ENCODE measurements at places on chromosomes 6 and 20.

- DNase-seq: no peak
These were observed 203.5 kb downstream of the KCNQ5 start for GRCh38 chr6:72825315-72825911.

GRCh38 chr20:45377269-45377668 lies 856 bp downstream of the TP53TG5 start:
- DNase-seq: no peak

DNA sequence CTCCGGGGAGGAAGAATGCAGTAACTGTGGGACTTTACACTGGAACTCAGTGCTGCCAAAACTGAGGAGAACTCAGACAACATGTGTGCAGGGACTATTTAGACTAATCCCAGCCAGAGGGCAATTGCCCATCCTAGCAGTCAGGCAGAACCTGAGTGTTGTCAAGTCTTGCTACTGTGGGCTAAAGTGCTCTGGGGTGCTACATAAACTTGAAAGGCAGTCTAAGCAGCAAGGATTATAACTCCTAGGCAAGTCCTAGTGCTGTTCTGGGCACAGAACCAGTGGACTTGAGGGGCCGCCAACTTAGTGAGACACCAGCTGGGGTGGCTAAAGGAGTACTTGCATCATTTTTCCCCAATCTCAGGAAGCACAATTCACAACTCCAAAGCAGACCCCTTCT lies 363.8 kb upstream of the PTCHD4 start:
- no peak for DNase-seq

- DNase-seq: no peak
These were observed 310.7 kb downstream of the ESR1 start for GRCh38 chr6:152118224-152118623.

GRCh38 chr20:36957875-36958667 lies 6.6 kb upstream of the SAMHD1 start:
- DNase-seq: peak; percentile 56

GRCh38 chr20:11168026-11168425 lies 494.2 kb upstream of the JAG1 start:
- no peak for DNase-seq

DNA sequence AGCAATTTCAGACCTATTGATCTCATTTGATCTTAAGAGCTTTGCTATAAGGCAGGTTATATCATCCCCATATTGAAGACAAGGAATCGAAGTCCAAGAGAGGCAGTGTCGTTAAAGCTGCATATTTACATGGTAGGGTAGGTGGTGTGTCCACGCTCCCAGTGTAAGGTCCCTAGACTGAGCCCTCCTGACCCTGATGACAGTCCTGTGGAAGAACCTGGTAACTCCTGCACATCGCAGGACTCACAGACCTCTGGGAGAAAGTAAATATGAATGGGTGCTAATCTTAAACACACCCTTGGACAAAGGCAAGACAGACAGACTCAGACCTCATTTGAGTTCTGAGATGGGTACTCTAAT lies 602 bp upstream of the HLA-DPB1 start:
- DNase-seq: no peak

- peak; percentile 25 for DNase-seq
These were observed 158.8 kb downstream of the CDK19 start for GRCh38 chr6:110656492-110656891.

GRCh38 chr20:6238421-6238820 lies 115.6 kb upstream of the FERMT1 start:
- DNase-seq: no peak

- no peak for DNase-seq
These were observed 19.8 kb upstream of the SIM1 start for GRCh38 chr6:100484474-100484873.

DNA sequence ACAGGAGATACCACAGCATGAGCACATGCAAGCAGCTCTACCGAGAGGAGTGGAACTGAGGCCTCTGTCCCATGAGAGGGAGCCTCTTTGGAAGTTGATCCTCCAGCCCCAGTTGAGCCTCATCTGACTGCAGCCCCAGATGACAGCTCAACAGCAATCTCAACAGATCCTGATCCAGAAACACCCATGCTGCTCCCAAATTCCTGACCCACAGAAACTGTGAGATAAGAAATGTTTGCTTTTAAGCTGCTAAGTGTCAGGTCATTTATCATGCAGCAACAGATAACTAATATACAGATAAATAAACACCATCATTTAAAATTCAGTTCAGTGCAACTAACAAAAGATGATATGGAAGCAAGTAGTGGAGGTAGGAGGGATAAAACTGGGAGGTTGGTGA lies 4.8 kb upstream of the ARFGEF2 start:
- DNase-seq: no peak

- no peak for DNase-seq
These were observed 19.0 kb downstream of the CTCFL start for GRCh38 chr20:57505979-57506378.

DNA sequence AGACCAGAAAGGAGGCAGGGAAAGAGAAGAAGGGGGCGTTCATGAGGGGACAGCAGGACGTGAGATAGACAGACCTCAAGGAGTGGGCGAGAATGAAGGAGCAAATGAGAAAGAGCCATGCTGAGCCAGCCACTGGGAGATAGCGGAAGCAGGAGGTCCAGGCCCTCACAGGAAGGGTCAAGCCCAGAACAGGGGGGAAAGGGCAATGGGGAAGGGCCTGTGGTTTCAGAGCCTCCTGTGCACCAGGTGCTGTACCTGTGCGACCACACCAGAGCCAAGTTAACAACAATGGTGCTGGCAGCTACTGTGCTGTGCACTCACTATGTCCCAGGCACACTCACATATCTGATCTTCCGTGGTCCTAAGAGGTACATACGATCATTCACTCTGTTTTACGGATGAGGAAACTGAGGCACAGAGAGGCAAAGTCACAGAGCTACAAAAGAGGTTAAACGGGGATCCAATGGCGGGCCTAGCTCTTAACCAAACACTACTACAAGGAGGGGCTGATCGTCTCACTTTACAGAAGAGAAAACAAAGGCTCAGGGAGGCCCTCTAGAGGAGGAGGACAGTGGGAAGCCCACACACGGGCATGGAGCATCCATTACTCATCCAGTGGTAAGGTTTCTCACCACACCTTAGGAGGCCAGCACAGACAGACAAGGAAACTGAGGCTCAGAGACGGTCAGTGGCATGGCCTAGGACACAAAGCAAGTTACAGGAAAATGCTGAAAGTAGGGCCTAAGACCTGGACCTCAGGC lies 129.1 kb downstream of the PREX1 start:
- no peak for DNase-seq

GRCh38 chr20:50734730-50735679 lies 3.6 kb downstream of the PARD6B start:
- no peak for DNase-seq

GRCh38 chr20:11807054-11808048 lies 110.3 kb upstream of the BTBD3 start:
- no peak for DNase-seq

GRCh38 chr6:144361016-144361415 lies 75.9 kb downstream of the UTRN start:
- DNase-seq: no peak

GRCh38 chr20:53838311-53838868 lies 232.0 kb downstream of the BCAS1 start:
- DNase-seq: peak; percentile 92

DNA sequence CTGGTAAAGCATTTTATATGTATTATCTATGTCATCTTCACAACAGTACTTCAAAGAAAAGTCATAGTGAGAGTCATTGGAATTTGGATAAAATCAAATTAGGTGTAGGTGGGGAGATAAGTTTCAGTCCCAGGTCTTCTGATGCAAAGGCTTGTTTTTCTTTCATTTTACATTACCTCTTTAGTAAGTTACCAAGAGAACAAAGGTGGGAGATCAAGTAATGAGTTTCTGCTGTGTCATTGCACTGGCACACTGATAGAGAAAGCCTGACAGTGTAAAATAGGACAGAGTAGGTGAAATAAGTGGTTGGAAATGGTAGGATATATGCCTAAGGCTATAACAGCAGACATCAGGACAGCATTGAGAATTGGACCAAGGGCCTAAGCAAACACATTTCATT lies 250.4 kb downstream of the NKAIN2 start:
- no peak for DNase-seq

DNA sequence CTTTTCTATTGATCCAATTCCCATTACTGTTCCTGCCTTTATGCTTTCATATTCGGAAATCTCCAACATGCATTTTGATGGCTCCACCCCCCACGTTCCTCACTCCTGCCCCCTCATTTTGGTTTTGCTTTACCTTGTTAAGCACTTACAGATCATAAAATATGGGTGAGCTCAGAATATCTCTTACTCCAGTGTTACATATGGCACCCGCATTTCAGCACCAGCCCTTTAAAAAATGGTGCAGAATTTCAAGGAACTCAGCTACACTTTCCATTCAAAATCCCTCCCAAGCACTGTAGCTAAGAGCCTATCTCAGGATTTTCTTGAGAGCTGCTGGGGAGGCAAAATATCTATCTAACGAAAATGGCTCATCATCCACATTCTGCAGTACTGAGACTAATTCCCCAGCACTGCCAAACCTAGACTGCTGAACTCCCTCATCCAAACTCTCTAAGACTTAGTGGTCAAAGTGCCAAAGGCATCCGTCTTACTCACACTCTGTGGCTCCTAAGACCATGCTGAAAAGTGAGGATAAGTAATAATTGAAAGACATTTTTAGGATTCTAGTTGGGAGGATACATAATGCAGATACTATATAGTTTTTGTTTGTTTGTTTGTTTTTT lies 7.8 kb downstream of the SGK1 start:
- no peak for DNase-seq

DNA sequence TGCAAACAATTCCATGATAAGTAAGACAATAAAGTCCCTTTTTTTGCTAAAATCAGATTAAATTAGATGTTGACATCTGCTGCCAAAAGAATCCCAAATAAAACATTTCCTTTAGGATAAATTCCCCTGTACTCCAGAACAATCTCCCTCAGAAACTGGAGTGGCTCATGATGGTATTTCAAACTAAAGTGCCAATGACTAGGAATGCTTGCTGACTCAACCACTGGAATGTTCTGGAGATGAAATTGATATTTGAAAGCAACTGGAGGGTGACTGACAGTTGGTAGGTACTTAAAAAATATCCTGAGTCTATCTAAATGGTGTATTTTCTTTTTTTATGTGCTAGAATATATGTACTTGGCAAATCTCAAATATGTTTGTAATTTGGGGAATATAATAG lies 350.1 kb upstream of the TSHZ2 start:
- DNase-seq: no peak
